ENCODE measurements at places on chromosomes 5 and 9. TPM values are rescaled to one million over a fixed set of nuclear protein-coding genes. Genes with fewer than 3 reads are reported as not detected.

Gene AQP3
- total RNA-seq: 129 TPM

Gene CYSTM1
- 28.5 TPM for total RNA-seq

Gene LECT2
- total RNA-seq: not detected

Gene GABRA1
- not detected for total RNA-seq

Gene EXOSC2
- total RNA-seq: 34.6 TPM

Gene CDC20B
- not detected for total RNA-seq

Gene SPACA9
- 5.6 TPM for total RNA-seq

Gene PCDHAC2
- 2.9 TPM for total RNA-seq

DNA sequence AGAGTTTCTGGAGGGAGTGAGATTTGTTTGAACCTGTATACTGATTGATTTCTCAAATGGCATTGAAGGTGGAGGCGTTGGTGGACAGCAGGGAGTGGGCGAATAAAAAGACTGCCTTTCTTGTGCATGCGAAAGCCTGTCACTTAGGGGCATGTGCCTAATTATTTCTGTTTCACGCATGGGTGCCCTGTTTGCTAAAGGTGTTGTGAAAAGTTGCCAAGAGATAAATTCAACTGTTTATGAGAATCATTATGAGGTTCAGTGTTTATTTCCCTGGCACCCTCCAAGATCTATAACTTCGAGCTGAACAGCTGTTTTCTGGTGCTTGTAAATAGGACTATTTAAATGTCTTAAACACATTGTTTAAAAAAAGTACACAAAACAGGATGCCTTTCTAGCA, 67.4 kb upstream of the DMRTA1 start:
- H3K4me1 ChIP-seq: no peaks in the 10 kb centered on the region
- no peak for DNase-seq
- H3K27me3 ChIP-seq: no peaks in the 10 kb centered on the region
- H3K36me3 ChIP-seq: no peaks in the 10 kb centered on the region
- no peak overlapping the region for H3K4me3 ChIP-seq

DNA sequence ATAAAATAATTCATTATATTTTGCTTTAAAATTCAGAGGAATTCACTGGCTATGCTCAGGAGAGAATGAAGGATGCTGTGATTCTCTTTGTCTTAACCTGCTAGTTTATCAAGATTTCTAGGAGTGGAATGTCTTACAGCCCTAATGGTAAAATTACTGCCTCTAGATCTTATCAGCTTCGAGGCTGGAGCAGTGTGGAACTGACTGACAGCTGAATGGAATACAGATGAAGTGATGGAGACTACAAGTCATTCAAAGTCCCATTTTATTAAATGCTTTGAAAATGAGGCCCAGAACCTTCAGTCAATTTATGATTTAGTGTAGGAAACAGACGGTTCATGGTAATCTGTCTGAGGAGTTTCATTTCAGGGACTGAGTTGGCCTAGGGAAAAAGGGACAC, 202.1 kb downstream of the RFX3 start:
- DNase-seq: no peak
- H3K4me3 ChIP-seq: no peak overlapping the region
- H3K27ac ChIP-seq: no peak overlapping the region
- H3K36me3 ChIP-seq: no peaks in the 10 kb centered on the region
- no peaks in the 10 kb centered on the region for H3K27me3 ChIP-seq

DNA sequence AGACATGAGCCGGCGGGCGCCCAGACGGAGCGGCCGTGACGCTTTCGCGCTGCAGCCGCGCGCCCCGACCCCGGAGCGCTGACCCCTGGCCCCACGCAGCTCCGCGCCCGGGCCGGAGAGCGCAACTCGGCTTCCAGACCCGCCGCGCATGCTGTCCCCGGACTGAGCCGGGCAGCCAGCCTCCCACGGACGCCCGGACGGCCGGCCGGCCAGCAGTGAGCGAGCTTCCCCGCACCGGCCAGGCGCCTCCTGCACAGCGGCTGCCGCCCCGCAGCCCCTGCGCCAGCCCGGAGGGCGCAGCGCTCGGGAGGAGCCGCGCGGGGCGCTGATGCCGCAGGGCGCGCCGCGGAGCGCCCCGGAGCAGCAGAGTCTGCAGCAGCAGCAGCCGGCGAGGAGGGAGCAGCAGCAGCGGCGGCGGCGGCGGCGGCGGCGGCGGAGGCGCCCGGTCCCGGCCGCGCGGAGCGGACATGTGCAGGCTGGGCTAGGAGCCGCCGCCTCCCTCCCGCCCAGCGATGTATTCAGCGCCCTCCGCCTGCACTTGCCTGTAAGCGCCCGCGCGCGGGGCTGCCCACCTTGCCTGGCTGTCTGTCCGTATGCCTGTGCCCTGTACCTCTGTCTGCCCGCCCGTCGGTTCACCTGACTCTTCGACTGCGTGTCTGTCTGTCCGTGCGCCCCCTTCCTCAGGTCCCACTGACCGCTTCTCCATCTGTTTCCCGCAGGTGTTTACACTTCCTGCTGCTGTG, 412 bp downstream of the FGF18 start:
- H3K36me3 ChIP-seq: no peaks in the 10 kb centered on the region
- H3K27ac ChIP-seq: no peak overlapping the region
- peak; percentile 69 for DNase-seq

- no peak overlapping the region for H3K27ac ChIP-seq
- DNase-seq: no peak
- no peak overlapping the region for H3K4me3 ChIP-seq
- no peaks in the 10 kb centered on the region for H3K27me3 ChIP-seq
Observed at GRCh38 chr5:90981821-90982220, 401.3 kb downstream of the ARRDC3 start.

GRCh38 chr5:150180241-150181026, 9.4 kb upstream of the SLC6A7 start:
- H3K4me1 ChIP-seq: peaks cover 8% of the 10 kb centered on the region
- no peak overlapping the region for H3K27ac ChIP-seq
- no peaks in the 10 kb centered on the region for H3K27me3 ChIP-seq
- H3K36me3 ChIP-seq: no peaks in the 10 kb centered on the region
- no peak overlapping the region for H3K4me3 ChIP-seq

DNA sequence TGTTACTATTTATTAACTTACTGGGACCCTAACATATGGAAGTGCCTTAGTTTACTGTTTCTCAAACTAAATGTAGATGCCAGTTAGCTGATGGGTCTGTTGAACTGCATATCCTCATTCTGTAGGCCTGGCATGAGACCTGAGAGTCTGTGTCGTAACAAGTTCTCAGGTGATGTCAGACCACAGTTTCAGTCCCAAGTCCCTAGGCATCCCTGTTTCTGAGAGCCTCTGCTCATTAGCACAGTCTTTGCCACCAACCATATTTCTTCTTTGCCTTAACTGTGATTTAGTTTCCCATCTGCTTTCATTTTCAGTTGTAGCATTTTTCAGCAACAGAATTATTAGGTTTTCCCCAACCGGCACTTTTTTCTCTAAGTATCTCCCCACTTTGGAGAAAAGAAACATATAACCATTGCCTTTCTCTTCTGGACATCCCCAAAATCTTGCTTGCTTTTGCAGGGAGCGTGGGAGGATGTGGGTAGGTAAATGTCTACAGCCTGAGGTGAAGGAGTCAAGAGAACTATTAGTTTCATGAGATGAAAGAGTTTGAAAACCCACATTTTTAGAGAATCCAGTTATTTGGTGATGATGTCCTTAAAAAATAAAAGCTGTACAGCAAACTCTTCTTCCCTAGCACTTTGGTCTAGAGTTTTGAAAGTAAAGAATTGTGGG, 74.6 kb downstream of the NUDT12 start:
- H3K36me3 ChIP-seq: no peaks in the 10 kb centered on the region
- H3K27ac ChIP-seq: no peak overlapping the region
- H3K4me3 ChIP-seq: no peak overlapping the region
- H3K27me3 ChIP-seq: no peaks in the 10 kb centered on the region
- no peak for DNase-seq

DNA sequence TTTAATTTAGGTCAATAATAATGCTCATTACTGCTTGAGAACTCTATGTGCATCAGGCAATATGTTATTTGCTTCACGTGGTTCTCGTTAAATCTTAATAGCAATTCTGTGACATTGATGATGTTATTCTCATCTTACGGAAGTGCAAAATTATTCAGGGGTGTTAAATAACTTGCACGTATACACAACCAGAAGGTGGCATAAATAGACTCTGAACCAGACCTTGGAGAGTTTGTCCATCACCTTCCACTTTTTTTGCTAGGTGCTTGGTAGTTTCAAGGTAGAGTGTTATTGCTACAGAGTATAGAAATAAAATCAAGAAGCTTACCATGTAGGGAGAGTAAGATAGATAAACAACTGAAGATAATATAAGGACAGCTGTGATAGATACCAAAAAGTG, 23.6 kb upstream of the TNFAIP8 start:
- peaks cover 89% of the 10 kb centered on the region for H3K4me1 ChIP-seq
- H3K4me3 ChIP-seq: no peak overlapping the region
- H3K27ac ChIP-seq: peak overlapping the region; percentile 87

- DNase-seq: no peak
- H3K36me3 ChIP-seq: no peaks in the 10 kb centered on the region
- no peak overlapping the region for H3K4me3 ChIP-seq
- no peaks in the 10 kb centered on the region for H3K27me3 ChIP-seq
Observed at GRCh38 chr5:124462751-124463150, 283.7 kb downstream of the ZNF608 start.

GRCh38 chr5:40774623-40775022, 18.9 kb upstream of the TTC33 start:
- no peaks in the 10 kb centered on the region for H3K4me1 ChIP-seq
- no peak overlapping the region for H3K27ac ChIP-seq
- DNase-seq: no peak
- H3K36me3 ChIP-seq: peaks cover 68% of the 10 kb centered on the region
- no peaks in the 10 kb centered on the region for H3K27me3 ChIP-seq

GRCh38 chr5:94433397-94434163, 184.8 kb downstream of the KIAA0825 start:
- no peaks in the 10 kb centered on the region for H3K4me1 ChIP-seq
- peak overlapping the region; percentile 88 for H3K27ac ChIP-seq
- DNase-seq: no peak
- H3K36me3 ChIP-seq: no peaks in the 10 kb centered on the region
- H3K27me3 ChIP-seq: no peaks in the 10 kb centered on the region
- no peak overlapping the region for H3K4me3 ChIP-seq

DNA sequence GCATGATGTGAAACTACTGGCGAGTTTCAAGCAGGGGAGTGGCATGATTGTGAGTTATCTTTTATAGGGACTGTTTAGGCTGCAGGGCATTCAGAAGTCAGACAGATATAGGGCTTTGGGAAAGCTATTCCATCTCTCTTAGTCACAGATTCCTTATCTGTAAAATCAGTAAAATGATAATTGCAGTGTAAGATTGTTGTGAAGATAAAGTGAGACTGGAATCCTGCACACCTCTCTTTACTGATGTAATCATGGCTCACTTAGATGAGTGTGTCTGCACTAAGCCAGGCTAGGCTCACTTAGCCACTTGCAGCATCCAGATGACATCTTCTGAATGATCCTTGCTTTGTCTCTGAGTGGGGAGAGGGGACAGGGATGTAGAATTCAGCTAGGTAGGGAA, 81.8 kb upstream of the MAMDC2 start:
- DNase-seq: no peak
- no peak overlapping the region for H3K27ac ChIP-seq
- no peaks in the 10 kb centered on the region for H3K27me3 ChIP-seq

- no peaks in the 10 kb centered on the region for H3K36me3 ChIP-seq
- no peak overlapping the region for H3K27ac ChIP-seq
- H3K4me3 ChIP-seq: no peak overlapping the region
- H3K27me3 ChIP-seq: no peaks in the 10 kb centered on the region
Observed at GRCh38 chr5:11734369-11734768, 169.9 kb downstream of the CTNND2 start.

DNA sequence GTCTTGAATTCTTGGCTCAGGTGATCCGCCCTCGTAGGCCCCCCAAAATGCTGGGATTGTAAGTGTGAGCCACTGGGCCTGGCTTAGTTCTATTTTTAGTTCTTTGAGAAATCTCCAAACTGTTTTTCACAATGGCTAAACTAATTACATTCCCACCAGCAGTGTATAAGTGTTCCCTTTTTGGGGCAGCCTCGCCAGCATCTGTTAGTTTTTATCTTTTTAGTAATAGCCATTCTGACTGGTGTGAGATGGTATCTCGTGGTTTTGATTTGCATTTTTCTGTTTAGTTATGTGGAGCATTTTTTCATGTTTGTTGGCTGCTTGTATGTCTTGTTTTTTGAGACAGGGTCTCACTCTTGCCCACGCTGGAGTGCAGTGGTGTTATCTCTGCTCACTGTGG, 28.2 kb downstream of the CNOT6 start:
- no peaks in the 10 kb centered on the region for H3K27me3 ChIP-seq
- H3K36me3 ChIP-seq: peaks cover 7% of the 10 kb centered on the region
- no peak overlapping the region for H3K27ac ChIP-seq
- H3K4me3 ChIP-seq: no peak overlapping the region

DNA sequence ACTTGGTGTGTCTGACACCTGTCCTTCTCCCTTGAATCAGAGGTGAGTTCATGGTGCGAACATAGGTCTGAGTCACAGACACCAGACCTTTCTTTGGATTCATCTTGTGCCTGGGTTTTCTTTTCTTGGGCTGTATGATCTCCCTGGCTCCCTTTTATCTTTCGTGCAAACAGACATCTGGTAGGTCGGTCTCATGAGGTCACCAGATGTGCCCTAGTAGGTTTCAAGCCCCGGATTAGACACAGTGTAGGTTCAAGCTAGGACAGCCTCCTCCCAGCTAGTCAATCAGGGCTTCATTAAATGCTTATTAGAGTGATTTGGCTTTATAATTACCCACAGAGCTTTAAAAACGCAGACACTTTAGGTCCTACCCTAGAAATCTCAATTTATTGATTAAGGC, 106.0 kb upstream of the MYO10 start:
- no peak for DNase-seq
- H3K4me1 ChIP-seq: no peaks in the 10 kb centered on the region
- no peaks in the 10 kb centered on the region for H3K27me3 ChIP-seq
- no peak overlapping the region for H3K4me3 ChIP-seq
- no peaks in the 10 kb centered on the region for H3K36me3 ChIP-seq

DNA sequence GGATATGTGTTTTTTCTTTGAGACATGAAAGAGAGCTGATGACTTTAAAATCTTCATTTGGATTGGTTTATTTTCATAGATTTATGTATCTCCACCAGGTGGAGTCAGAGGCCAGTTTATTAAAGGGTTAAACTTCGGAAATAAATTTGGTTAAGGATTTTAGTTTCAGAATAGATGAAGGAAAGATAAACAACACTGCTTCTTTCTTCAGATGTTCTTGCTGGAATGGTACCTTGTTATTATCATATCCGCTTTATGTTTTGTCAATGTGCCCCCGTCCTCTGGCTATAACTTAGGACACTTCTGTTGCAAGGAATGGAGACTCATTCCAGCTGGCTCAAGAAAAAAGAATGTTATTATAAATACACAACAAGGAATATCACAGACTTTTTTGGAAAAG, 81.2 kb downstream of the ALDH1A1 start:
- H3K36me3 ChIP-seq: no peaks in the 10 kb centered on the region
- no peak overlapping the region for H3K4me3 ChIP-seq
- H3K4me1 ChIP-seq: no peaks in the 10 kb centered on the region
- no peak for DNase-seq

GRCh38 chr9:112166176-112167140, 8.6 kb downstream of the SUSD1 start:
- H3K4me3 ChIP-seq: no peak overlapping the region
- no peak for DNase-seq
- peaks cover 16% of the 10 kb centered on the region for H3K4me1 ChIP-seq
- no peak overlapping the region for H3K27ac ChIP-seq

GRCh38 chr9:121876658-121877271, 216.3 kb downstream of the TTLL11 start:
- H3K27ac ChIP-seq: no peak overlapping the region
- DNase-seq: no peak
- no peaks in the 10 kb centered on the region for H3K36me3 ChIP-seq
- H3K4me1 ChIP-seq: no peaks in the 10 kb centered on the region
- no peak overlapping the region for H3K4me3 ChIP-seq
- no peaks in the 10 kb centered on the region for H3K27me3 ChIP-seq

Measured in spleen (tissue), 13 donors.